Activated gamma-delta T cell treated with anti-CD3 and anti-CD28 coated beads, Interleukin-2, amount 50 U/mL, for 16 hours (primary cell): ENCODE measurements at places on chromosomes 1 and 21.
A peak's percentile ranks its signal among the peaks of the same experiment; 100 is the strongest.

- DNase-seq = no peak
Observed at GRCh38 chr1:181191494-181192040, 103.1 kb downstream of the IER5 start.

DNA sequence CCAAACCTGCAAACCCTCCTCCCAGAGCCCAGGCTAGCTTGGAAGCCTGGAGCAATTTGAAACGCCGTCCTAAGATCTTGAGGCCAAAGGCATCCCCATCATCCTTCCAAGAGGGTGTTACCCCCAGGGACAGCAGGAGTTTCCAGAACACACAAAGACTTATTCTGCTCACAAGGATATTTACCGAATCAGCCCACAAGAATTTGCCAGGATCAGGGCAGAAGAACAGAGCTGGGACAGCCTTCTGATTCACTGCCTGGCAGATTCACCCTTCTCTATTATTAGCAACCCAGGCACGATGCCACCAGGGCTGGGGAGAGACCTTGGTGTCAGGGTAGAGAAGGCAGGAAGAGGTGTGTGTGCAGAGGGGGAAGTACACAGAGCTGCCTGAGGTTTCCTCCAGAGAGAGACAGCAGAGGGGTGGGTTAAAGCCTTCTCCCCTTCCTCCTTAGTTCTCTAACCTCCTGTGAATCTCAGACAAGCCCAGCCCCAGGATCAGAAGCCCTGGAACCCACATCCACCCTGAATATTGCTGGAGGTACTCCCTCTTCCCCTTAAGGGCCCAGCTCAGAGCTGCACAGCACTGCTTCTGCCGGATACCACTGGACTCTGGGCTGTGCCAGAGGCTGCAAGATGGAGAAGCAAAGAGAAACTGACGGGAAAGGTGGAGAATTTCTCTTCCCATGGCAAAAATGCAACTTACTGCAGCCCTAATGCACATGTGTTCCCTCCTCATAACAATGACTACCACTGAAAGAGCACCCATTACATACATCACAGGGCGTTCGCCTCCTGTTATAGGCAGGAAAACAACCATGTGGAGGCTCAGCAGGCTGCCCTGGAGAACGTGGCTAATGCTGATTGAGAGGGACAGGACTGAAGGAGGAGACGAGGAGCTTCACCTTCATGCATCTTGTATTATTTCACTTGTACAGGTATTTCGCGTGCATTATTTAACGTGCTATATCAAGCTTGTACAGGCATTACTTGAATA, 61.8 kb downstream of the ITPKB start:
- DNase-seq = peak; percentile 70

DNA sequence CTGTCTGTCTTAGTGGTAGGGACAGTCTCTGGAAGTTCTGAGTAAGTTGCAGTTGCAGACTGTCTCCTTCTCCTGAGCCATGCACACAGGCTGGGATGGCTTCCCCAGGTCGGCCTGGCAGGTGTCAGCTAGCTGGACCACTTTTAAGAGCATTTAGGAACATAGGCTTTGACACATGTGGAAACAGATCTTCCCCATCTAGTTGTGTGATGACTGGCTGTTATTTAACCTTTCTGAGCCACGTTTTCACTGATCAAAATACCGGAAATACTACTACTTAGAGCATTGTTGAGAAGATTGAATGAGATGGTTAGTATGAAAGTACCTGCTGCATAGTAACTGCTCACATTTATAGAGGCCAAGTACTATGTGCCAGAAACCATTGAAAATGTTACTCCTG, 6.2 kb upstream of the MAPKAPK2 start:
- DNase-seq = no peak

DNA sequence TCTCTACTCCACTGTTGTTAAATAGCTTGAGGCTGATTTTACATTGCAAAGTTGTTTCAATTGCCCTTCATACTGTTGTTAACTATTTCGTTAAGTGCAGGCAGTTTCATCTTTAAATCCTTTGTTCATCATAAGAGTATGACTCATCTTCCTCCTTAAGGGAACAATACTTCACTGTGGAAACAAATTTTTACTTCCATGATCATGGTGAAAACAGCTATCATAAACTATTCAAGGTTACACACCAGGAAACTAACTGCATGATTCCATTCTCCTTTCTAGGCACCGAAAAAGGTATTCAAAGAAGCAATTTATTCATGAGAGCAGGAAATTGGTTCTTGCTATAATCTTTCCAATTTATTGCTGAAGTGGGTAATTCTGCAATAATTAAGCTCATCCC, 593.2 kb downstream of the LRRIQ3 start:
- DNase-seq = no peak

DNA sequence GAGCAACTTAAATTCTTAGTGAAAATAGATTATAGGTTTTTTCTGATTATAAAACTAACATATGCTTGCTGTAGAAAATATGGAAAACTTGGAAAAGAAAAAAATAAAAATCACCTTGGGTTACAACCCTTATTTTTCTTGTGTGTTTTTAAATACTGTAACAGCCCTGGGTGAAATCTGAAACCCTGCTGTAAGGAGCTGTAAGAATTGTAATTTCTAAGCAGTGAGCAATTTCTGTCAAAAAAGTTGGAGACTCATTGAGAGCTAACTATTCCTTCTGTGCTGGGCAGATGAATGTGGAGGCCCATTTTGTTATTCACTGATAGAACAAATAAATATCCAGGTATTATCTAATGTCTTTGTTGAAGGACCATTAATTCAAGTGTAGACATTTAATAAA, 42.6 kb downstream of the ADCY10 start:
- DNase-seq = no peak

DNA sequence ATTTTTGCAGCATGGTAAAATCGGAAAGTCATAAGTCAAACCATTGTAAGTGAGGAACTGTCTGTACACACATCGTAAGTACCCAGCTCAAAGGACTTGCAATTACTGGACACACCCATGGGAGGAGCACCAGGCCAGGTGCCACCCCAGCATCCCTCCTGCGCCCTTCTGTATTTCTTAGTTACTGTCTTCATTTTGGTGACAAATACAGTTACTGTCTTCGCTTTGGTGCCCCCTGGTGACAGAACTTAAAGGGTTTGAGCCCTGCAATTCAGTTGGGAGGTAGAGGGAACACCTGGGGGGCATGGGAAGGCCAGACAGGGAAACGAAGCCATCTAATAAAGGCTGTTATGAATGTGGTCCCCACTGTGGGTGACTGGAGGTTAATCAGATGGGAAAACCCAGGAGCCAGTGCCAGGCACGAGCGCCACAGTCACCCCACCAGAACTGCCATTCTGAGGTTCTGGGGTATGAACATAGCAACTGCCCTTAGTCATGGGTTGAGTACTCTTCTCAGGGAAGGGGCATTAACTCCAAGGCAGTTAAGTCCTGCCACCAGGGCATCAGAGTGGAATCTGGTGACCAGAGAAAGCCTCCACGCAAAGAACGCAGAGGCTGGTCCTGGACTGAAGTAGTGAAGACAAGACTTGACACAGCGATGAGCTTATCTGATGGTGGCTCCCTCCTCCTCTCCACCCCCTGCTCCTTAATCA, 612.9 kb downstream of the PTPRU start:
- no peak for DNase-seq

GRCh38 chr1:112257043-112257835, 138.8 kb upstream of the CTTNBP2NL start:
- no peak for DNase-seq

DNA sequence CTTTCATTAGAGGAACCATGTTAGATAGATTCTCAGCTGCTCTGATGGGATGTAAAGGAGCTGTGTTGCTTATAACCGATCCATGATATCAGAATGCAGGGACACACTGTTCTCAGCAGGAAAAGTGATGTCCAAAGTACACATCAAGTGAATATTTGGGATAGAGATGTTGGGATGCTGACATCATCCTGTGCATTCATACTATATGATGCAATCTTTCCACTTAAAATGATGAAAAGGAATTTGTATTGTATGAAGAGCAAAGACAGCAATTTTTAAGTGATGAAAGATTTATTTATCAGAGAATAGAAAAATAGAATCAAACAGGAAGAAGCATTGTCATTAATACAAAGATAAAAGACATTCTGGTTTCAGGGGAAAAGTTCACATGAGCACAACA, 110.1 kb downstream of the ERG start:
- no peak for DNase-seq

DNA sequence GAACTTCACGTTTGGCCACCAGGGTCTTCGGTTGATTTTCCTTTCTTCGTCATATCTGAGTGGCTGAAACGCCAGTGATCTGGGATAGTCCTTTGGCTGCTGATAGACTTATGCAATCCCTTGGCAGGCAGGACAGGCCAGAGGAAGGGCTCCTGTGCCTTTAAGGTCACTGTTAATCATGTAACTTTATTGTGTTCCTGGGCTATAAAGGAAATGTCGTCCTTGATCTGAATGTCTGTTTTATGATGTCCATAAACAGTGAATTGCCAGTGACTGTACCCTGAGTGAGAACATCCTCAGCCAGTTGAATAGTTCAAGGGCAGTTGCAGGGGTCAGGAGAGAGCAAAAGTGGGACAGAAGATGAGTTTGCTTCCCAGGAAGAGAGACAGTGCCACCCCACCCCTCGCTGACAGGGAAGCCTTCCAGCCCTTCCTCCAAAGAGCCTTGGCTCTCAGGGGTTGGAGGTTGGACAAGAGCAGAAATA, 68.0 kb downstream of the PDE9A start:
- no peak for DNase-seq

DNA sequence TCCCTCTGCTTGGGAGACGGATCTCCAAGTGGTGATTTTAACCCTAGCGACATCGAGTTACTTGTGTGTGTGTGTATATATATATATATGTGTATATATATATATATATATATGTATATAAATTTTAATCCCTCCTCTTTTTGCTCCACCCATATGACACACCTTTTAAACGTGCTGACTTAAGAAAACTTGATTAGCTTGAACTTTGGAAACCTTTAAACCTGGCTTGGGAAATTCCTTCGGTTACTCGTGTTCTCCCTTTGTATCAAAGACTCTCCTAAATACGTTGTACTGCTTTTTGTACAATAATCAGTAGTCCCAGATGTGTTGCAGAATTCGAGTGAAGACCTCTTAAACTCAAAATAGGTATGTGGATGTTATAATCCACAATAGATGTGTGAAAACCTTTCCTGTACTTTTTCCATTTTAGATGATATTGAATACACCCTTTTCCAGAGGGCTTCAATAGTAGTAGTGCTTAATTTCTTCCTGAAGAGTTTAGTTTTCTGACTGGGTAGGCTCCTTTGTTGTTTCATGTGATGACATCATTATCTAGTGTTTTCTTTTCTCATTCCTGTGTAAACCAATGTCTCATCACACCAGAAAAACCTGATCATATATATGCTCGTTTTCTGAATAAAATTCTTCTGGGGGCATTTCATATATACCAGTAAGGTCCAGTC, 1.4 kb downstream of the RNF11 start:
- no peak for DNase-seq

GRCh38 chr1:226881515-226882185, 11.2 kb downstream of the PSEN2 start:
- no peak for DNase-seq

DNA sequence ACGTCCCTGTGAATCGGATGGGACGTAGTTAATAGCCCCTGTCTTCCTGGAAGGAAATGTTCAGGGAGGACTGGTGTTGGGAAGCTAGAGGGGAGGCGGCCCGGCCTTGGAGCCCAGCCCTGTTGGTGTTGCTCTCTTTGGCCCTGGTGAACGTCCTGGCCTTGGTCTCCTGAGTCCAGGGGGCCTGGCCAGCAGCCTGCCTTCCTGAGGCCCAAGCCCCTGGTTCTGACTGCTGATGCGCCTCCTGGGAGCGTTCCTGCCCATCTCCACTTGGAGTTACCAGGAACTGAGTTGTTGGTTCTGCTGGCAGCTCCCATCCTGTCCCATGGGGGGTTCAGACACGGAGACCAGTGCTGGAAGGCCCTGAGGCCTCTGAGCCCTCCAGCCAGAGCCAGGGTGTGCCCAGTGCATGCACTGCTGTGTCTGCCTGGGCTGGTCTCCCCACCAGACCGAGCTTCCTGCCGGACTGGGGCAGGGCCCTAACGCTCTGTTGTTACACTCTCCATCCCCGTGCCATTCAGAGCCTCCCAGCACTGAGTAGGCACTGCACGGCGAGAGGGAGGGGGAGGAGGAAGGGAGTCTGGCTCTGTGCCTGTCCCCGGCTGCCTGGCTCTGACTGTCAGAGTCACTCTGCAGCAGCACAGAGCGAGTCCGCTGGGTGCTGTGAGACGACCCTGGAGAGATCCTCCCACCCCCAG, 382.5 kb upstream of the VAMP3 start:
- no peak for DNase-seq

GRCh38 chr1:147723691-147724323, 36.6 kb downstream of the GJA5 start:
- no peak for DNase-seq

DNA sequence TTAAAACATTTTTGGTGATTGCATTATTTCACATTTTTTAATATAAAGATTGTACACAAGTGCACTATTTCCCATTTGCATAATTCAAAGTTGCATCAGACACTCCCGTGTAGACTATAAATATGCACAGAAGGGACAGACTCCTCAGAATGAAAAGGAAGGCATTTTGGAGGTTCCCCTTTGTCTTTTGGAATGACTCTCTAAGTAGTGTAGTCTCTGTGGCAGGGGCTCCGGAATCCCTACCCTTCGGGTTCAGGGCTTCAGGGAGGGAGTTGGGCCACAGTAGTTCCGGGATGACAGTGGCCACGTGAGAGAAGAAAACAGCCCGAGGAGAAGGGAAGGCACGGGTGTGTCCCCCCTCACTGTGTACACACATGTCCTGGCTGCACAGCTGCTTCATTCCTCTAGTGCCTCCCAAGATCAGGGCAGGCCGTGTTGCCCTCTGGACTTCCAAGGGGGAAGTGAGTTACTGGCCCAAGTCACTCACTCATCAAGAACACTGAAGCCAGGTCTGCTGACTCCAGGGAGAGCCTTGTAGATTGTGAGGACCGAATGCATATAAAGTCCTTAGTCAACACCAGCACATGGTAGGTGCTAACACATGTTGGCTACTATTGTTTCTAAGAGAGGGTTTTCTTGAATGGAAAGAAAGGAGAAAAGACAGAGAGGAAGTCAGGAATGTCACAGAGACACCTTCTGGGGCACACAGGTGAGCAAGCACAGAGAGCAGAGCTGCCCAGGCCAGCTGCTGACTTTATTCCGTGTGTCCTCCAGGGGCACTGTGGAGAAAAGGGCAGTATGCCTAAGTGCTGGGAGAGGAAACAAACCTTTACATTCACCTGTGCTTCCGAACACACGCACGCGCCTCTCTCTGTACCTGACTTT, 39.8 kb downstream of the LHX4 start:
- DNase-seq = no peak

- DNase-seq = no peak
Observed at GRCh38 chr1:209384710-209385550, 198.6 kb upstream of the CAMK1G start.

DNA sequence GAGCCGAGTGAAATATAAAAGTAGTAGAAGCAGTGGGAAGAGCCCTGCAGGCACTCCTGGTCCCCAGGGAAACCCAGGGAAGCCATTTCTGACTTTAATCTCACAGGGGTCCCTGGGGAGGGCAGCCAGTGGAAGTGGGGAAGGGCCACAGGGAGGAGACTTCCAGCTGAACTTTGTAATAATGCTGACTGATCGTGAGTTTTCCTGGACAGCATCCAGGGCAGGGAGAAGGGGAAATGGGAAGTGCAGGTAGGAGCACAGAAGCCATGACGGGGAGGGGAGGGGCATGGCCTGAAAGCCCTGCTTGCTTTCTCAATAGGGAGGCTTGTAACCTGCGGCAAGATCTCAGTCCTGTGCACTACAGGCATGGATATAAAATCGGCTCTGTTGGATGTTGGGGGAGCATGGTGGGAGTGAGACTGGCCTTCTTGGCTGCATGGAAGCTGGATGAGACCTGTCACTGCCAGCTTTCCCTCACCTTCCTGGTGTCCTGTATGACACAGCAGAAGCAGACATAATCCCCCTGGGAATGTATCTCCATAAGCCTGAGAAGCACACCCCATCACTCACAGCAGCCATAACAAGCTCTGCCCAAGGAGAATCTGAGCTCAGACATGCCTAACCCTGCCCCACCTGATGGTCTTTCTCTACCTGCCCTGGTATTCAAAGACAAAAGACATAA, 15.1 kb upstream of the MX1 start:
- DNase-seq = no peak
